Activated CD4-positive, alpha-beta T cell treated with anti-CD3 and anti-CD28 coated beads, Interleukin-2, Interleukin-4, amounts not matched to agents 100 ng/mL and 50 ng/mL, durations not matched to agents 16 hours and 8 hours (primary cell): ENCODE measurements at places on chromosomes 2 and 18.

- DNase-seq, result no peak
These were observed 25.8 kb downstream of the CIDEA start for GRCh38 chr18:12279781-12280531.

- DNase-seq, result peak; percentile 58
These were observed 53.3 kb downstream of the ZNF236 start for GRCh38 chr18:76875390-76876325.

GRCh38 chr2:112923967-112924338, 13.0 kb downstream of the IL37 start:
- DNase-seq, result no peak

DNA sequence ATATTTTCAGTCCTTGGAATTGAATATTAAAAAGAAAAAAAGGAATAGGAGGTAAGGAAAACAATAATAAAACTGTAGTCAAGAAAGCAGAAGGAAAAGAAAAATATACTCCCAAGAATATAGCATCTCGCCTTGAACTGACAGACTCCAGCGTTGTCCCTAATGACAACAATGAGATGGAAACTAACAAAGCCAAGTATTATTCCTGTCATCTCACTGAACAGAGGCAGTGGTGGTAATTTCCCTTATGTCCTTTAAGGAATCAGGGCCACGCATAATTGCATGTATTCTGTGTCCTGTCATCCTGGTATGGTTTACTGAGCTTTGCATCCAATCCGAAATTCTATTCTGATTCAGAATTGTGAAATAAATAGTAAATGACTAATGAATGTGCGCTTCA, 158.9 kb downstream of the LRRTM4 start:
- no peak for DNase-seq

DNA sequence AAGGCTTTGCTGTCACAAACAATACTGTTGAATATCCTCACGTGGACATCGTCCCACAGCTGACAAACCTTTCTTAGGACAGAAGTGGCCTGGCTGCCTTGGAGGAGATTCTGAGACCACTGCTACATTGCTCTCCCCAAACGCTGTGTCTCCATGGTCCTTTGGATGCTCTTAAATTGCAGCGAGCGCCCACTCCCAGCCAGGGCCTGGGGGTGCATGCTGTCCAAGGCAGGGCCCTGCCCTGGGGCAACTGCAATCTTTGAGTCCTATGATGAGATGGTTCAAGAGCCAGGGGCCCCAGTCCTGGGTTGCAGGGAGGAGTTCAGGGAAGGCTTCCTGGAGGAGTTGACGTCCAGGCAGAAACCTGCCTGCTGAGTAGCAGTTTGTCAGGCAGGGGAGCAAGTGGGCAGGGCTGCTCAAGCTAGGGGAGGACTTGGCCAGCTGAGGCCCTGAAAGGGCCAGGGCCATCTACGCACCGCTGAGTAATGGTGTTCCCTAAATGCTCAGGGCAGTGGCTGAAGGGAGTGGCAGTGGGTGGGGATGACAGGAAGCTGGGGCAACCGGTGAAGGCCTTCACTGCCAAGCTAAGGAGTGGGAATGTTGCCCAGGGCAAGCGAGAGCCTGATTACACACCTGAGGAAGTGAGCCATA, 10.8 kb upstream of the SDC1 start:
- DNase-seq, result no peak

- no peak for DNase-seq
These were observed 99.6 kb downstream of the TMEM247 start for GRCh38 chr2:46578961-46579360.

DNA sequence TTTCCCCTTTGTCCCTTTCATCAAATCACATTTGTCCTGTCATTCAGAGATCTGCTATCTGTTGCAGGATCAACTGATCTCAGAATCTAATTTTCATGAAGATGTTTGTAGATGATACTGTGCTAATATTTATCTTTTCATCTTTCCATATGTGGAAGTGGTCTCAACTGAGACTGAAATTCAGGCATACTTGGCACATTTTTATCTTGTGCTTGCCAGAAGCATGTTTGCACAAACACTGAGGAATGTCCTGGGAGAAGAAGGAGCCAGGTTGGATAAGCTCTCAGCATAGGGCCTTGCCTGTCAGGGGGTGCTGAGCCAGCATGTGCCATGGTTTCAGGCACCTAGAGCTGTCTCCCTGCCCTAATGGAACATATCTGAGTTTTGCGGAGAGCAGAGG, 24.5 kb upstream of the MMADHC start:
- DNase-seq, result no peak

GRCh38 chr2:221143231-221143630, 428.9 kb downstream of the EPHA4 start:
- no peak for DNase-seq

GRCh38 chr2:195639238-195639858, 17.7 kb upstream of the SLC39A10 start:
- DNase-seq, result no peak

- no peak for DNase-seq
These were observed 497.4 kb downstream of the CMPK2 start for GRCh38 chr2:6368281-6368680.

DNA sequence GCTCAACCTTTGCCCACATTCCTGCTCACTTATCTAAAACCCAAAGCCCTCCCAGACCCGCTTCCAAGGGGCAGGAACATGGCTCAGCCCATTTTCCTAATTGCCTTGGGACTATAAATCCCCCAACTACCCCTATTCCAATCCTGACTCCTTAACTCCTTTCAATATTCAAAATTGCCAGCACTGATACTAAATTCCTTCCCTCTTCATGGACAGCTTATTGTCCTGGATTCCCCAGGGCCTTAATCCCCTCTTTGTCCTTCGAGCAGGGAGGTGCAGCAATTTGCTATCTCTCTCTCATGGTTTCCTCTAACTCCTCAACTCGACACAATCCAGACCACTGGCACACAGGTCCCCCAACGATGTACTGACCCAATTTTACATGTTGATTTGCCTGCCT, 99.1 kb downstream of the SLC25A12 start:
- DNase-seq, result no peak
